Mucosa of gallbladder (tissue), 1 donor: ENCODE measurements at places on chromosomes 12 and 14. TPM values are rescaled to one million over a fixed set of nuclear protein-coding genes. Genes with fewer than 3 reads are reported as not detected.

DNA sequence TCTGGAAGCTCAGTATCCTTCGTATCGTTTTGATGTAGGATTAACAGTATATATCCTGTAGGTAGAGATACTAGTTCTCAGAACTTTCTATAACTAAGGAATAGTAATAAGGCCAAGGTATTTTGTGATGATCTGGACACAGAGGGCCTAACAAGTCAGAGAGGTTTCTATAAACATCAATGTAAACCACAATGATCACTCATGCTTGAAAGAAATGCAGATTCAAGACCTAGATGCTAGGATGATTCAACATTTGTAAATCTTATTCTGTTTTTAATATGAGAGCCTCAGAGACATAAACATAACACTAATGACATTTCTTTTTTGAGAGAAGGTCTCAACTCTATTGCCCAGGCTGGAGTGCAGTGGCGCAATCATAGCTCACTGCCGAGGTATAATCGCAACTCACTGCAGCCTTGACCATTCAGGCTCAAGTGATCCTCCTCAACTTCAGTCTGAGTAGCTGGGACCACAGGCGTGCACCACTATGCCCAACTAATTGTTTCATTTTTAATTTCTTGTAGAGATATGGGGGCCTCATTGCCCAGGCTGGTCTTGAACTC lies 16.2 kb downstream of the SUPT16H start:
- no peak for DNase-seq

ABCD2 gene
- total RNA-seq, result 0.63 TPM

ERBB3 gene
- 228 TPM for total RNA-seq

DNA sequence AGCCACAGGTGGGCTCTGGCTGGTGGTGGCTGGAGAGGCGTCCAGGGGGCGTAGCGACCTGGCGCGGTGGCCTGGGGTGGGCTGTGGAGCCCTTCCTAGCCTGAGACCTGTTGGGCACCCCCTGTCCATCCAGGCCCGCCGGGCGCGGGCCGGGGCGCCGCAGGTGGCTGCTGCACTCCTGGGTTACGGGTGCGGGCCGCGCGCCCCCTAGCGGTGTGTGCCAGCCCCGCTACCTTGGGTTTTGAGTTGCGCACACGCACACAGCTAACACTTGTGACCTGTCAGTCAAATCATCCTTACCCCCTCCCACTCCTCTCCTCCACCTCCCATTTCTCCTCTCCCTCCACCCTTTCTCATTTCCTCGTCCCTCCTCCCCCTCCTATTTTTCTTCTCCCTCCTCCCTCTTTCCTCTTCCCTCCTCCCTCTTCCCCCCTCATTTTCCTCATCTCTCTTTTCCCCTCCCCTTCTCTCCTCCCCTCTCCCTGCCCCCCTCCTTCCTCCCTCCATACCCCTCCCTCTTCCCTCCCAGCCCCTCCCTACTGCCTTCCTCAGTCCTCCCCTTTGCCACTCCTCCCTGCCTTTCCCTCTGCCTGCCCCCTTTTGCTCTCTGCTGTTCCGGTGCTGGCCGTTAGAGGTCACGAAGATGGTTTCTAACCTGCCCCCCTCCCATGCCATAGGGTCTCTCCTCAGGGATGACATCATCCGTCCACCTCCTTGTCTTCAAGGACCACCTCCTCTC lies 2.3 kb downstream of the MEG3 start:
- no peak for DNase-seq

OTUB2 gene
- 2.1 TPM for total RNA-seq

DNA sequence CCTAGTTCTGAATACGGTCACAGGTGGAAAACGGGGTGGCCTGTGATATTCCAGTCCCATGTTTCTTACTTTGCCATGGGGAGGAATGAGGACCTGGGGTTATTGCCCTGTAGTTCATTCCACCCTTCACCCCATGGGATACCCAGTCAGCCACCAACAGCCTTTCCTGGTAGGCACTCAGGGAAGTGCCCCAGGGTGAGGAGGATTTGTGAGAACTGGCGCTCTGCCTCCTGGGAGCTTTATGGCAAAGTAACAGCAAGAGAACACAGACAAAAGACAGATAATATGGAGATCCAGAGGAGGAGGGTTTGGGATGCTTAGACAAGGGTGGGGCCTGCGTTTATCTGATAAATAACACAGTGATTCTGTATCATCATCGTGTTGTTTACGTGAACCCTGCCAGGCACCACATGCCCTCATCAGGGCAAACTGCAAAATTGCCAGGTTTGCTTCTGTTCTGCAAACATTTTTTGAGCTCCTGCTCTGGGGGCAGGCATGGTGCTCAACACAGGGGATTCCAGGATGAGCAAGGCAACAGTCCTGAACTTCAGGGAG lies 223.5 kb downstream of the SLC41A2 start:
- DNase-seq, result no peak

DNA sequence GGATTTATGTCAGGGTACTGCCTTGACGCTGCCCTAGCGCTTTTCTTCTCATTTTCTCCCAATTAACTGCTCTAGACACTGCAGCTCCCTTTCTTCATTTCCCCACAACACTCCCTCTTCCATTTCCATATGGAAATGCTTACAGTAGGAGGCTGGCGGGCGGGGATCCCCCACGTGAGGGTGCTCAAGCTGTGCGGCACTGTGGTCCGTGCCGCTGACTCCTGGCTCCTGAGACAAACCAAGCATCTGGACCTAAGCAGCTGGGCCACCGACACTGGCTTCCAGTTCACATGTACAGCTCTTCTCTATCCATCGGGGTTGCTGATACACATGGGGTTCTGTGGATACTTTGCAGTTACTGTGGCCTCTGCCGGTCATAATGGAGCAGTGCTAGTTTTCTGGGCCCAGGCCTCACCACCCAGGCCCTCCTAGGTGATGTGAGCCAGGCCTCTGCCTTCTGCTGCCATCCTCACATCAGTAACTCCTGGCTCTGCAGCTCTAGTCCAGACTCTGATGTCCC lies 20.2 kb downstream of the TCHP start:
- DNase-seq, result no peak

GRCh38 chr14:55028066-55028465 lies 1.0 kb downstream of the SOCS4 start:
- DNase-seq, result no peak

EML5 gene
- 1.7 TPM for total RNA-seq

SMOC1 gene
- 3.1 TPM for total RNA-seq

DNA sequence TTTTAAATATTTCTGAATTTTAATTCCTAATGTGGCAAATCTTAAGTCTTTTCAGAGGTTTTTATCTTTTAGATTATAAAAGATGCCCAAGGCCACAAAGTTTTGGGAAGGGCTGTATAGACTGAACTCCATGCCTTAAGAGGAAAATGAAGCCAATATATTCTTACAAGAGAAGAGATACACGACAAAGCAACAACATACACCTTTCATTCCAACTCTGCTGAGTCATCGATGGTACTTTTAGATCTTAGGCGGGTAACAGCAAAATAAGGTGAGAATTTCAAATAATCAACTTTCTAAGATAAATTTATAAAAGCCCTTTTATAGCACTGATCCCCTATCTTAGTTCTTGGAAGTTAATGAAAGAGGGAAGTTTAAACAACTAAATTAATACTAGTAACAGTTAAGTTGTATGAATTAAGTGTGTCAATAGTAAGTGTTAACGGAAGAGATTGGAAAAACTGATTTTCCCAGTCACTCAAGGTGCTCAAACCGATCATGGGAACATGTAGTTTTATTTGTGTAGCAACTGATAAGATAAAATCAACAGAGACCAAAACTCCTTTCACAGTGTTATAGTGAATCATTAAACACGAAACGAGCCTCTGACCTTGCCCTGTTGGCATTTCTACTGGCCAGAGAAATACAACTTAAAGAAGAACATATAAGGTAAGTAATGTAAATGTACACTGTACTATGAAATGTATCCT lies 18.8 kb upstream of the PIK3C2G start:
- peak; percentile 79 for DNase-seq

- peak; percentile 45 for DNase-seq
These were observed 1.0 kb downstream of the HIP1R start for GRCh38 chr12:122836027-122836921.

DNA sequence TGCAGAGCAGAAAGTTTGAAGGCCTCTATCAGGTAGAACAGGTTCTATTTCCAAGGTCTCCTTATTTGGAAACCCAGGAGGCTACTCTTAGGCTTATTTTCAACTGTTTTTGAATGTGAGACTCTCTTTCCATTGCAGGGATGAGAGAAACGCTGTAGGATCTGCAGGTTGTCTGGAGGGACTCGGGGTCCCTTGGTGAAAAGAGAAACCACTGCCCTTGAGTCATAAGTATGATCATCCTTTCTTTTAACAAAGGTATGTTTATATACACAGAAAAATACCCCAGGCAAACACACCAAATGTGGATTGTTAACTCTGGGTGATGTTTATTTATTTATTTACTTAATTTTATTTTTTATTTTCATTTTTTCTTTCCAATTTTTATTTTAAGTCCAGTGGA lies 57.8 kb upstream of the MAX start:
- DNase-seq, result no peak

KLC1 gene
- total RNA-seq, result 171 TPM

DNA sequence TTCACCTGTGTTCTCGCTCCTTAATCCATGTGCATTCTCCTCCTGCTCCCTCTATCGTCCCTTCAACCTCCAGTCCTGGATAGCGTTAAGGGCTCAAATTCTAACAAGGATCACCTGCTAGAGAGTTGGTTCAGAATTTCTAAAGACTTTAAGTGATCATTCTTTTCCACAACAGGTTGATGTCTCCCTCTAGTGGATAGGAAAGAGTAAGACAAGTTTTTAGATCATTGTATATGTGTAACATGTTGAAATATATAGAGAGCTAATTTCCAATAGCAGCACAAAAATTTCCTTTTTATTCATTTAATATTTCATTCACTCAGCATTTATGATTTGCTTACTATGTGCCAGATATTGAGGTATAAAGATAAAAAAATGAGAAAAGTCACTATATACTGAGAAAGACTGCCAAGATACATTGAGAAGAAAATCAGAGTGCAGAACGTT lies 9.3 kb upstream of the ESR2 start:
- DNase-seq, result no peak

- no peak for DNase-seq
These were observed 138.2 kb downstream of the PHETA1 start for GRCh38 chr12:111230649-111231048.

- DNase-seq, result no peak
These were observed 96.3 kb downstream of the ITPK1 start for GRCh38 chr14:93019367-93019843.

DNA sequence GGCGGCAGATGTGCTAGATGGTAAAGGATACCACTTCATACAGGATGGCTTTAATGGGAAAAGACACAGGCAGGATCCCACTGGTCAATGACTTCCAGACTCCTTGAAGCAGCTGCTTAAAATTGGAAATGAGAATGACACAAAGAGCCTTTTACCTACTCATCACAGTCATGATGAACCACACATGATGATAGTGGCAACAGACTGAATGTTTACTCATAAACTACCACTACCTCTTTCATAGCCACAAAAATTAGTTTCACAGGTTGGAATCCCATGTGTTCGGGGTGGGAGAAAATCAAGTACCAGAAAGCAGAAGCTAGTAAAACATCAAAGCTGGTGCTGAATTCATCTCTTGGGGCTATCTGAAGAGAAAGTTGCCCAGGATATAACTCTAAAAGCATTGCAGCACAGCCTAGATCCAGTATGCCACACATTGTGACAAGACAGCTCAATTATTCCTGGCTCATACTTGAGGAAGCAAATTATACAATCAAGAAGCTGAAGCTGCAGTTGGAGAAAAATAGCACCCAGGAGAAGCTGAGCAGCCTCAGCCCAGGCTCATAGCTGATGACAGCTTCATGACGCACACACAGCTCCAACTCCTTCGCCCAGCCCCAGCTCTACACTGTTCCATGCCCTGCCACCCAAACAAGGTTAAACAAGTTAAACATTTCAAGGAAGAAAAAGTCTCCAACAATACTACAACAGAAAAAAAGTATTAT lies 29.0 kb upstream of the C12orf50 start:
- no peak for DNase-seq

PEBP1 gene
- total RNA-seq, result 246 TPM

DNA sequence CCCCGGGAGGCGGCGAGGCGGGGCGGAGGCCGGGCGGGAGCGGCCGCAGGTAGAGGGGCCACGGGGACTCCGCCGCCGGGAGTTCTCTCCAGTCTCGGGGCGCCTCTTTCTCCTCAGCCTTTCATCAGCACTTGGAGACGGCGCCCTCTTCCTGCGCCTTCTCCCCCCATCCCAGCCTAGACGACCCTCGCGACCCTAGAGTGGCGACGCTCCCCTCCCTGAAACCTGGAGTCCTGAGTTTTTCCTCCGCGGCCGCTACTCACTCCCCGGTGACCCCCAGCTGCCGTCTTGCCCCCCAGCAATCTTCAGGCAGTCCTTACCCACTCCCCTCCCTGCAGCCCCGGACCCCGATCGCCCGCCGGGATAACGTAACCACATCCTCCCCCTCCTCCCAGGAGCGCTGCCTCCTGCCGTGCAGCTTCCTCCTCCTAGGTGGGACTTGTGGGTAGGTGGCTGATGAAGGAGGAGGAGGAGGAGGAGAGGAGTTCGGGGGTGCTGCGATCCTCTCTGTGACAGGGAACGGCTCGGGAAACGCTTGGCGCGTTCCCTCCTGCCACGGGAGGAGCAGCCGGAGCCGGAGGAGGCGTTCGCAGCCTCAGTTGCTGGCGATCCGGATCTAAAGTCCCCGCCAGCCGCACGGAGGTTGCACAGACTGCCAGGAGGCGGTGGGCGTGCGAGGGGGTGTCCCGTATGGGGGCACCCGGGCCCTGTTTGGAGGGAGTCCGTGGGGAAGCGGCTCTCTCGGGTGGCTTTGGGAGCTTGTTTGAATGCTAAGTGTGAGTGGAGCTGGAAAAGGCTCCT lies 891 bp downstream of the PLEKHA5 start:
- peak; percentile 16 for DNase-seq

DNA sequence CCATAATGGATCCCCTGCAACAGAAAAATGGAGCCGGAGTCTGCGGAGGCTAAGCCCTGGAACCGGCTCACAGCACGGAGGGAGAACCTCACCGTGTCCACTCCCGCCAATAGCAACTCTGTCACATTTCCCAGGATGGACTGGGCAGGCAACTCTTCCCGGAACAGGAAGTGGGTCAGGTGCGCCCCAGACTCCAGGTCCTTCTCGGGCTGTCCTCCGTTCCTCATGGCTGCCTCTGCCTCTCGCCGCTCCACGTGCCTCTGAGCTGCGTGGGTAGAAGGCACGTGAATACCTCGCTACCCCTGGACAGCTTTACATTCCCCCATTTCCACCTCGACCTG lies 2.2 kb downstream of the CYP27B1 start:
- no peak for DNase-seq

- no peak for DNase-seq
These were observed 38.3 kb upstream of the RIMBP2 start for GRCh38 chr12:130754234-130754901.

GRCh38 chr14:34344318-34344717 lies 117.7 kb downstream of the SPTSSA start:
- no peak for DNase-seq

DNA sequence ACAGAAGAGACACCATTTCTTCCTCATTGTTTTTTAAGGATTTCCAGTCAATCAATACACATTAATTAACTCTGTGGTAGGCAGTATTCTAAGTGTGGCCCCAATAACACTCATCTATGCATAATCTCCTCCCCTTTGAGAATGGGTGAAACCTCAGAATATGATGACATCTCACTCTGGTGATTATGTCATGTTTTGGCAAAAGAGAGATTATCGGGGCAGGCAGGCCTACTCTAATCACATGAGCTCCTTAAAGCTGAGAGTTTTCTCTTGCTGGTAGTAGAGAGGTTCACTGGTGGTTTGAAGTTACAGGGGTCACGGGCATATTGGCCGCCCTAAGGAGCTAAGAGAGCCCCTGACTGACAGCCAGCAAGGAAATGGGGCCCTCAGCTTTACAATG lies 7.1 kb upstream of the LGMN start:
- DNase-seq, result no peak
